NK-92 treated with Interleukin-12 subunit alpha and Interleukin-12 subunit beta, amount 100 ng/mL, for 24 hours (cell line): ENCODE measurements at places on chromosomes 4 and X.

DNA sequence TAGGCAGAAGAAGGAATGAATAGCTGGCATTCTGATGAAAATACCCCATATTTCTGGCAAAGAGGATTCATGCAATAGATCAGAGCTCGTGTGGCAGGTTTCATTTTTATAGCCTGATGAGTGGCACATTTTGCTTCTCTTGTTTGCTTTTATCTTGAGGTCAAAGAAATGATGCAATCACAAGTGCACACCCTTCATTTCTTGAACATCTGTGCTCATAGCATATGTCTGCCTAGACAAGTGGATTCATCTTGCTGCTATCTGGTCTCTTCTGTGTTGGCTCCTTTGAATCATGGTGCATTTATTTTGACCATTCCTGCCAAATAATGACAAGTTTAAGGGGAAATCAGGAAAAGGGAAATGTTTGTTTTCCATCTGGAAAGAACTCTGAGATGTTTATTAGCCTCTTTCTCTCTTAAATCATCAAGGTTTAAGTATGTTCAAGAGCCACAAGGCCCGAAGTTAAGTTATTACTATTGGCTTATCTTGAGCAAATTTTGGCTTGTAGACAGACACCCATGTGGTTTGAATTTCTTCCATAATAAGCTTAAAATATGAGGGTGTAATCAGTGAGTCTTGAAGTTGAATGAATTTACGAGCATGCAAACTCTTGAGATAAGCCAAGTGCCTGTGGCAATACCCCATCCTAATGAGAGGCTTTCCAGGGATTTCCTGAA is 59.3 kb upstream of the HS3ST1 start:
- DNase-seq: no peak

DNA sequence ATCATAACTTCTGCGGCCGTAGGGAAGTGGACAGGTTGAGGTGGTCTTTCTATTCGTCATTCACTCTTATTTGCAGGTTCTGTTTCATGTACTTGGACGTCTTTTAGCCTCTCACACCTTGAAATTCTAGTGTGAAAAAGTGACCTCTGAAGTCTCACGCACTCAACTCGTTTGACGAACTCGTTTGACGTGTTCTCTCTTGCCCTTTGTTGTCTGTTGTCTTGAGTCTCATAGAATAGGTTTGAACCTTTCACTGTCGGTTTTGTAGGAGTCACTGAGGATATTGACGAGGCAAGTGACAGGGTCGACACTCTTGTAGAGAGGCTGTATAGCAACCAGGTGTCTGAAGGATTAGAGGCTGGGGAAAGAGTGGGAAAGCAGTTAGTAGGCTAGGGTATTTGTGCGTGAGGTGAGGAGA is 1.1 kb upstream of the PGRMC2 start:
- DNase-seq: no peak

GRCh38 chrX:8668813-8669212 is 63.1 kb downstream of the ANOS1 start:
- no peak for DNase-seq

GRCh38 chr4:47942081-47942819 is 27.9 kb upstream of the NFXL1 start:
- no peak for DNase-seq

GRCh38 chrX:72001906-72002305 is 91.3 kb downstream of the NHSL2 start:
- DNase-seq: no peak

DNA sequence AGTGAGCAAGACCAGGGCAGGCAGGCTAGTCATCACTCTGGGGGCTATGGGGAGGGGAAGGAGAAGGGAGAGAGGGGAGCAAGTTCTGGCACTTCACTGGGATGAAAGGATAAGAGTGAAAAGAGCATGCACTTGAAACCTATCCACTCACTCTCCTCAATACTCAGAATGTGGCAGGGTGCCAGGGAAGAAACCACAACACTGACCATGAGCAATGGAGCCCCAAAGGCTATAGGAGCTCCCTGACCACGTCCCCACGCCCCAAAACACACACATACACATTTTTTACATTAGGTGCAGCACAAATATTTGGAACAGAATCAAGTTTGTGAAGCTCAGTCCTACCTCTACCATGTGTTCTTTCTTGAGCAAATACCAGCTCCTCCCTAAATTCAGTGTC is 132.2 kb downstream of the IDS start:
- no peak for DNase-seq

GRCh38 chr4:3417448-3417847 is 24.3 kb upstream of the HGFAC start:
- DNase-seq: no peak

DNA sequence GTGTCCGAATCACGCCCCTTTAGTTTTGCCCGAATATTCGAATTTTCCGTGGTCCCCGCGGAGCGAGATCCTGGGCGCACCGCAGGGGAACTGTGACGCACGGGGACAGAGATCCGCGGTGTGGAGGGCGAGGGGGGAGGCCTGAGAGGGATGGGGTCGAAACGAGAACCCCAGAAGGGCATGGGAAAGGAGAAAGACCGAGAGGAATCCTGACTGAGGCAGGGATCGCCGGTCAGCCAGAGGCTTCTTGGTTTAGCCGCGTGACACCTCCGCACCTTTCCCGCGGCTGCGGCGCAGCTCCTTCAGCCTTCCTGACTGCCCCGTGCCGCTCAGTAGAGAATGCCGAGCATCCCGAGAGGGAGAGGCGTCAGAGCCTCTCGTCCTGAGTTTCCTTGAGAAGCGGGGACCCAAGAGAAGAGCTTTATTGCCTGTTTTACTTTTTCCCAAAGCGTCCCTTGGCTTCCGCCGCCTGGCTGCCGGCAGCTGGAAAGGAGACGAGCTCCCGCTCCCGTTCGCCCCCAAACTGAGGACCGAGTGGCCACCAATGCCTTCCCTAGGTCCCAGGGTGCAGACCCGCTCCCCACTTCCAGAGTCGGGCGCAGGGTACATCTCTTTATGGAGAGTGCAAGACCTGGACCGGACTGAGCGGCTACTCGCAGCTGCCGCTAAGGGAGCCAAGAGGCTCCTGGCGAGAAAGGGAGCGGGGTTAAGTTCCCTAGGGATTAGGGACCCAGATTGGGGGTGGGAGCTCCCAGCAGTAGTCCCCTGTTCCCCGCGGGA is 911 bp upstream of the GPR50 start:
- DNase-seq: no peak

GRCh38 chr4:141870152-141870551 is 233.8 kb downstream of the IL15 start:
- DNase-seq: no peak

DNA sequence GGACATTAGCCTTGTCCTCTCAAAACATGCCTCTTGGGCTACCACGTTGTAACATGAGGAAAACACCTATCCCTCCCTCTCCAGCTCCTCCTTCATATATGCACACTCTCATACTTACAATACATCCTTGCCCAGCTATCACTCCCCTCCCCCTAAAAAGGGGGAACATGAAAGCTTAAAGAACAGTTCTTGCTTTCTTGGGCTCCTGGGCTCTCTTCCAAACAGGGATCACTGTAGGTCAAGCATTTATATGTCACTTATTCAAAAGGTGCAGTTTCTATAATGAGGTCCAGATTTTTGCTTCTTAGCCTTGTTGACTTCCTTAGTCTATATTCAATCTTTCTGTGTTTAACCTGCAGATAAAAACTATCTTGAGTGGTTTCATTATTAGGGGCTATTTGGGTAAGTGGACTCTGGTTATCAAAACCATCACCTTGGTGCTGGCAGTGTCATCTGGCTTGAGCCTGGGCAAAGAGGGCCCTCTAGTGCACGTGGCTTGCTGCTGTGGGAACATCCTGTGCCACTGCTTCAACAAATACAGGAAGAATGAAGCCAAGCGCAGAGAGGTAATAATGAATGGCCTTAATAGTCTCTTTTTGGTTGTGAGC is 119.4 kb downstream of the AKAP4 start:
- DNase-seq: no peak

DNA sequence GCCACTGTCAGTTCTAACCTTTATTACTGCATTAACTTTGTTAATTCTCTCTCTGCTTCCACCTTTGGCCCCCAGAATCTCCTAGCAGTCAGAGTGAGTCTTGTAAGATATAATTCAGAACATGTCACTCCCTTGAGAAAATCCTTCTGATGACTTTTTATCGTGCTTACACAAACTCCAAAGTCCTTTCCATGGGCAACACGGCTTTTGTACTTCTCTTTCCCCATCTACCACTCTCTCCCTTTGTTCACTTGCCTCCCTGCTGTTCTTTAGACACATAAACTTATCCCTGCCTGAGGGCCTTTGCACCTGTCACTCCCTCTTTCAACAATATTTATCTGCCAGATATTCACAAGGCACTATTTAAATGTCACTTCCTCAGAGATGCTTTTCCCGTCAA is 64.8 kb downstream of the MAOB start:
- DNase-seq: no peak

DNA sequence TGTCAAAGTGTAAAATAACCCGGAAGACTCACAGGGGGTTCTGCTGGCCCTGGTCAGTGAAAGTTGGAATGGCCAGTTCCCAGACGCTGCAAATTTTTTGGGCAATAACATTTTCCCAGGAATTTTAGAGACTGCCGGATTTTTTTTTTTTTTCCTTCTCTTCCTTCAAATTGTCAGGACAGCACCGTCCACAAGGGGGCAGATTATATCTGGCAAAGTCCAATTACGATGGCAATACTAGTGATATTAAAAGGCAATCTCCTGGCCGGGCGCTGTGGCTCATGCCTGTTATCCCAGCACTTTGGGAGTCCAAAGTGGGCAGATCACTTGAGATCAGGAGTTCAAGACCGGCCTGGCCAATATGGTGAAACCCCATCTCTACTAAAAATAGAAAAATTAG is 20.5 kb downstream of the SLC25A5 start:
- DNase-seq: no peak

DNA sequence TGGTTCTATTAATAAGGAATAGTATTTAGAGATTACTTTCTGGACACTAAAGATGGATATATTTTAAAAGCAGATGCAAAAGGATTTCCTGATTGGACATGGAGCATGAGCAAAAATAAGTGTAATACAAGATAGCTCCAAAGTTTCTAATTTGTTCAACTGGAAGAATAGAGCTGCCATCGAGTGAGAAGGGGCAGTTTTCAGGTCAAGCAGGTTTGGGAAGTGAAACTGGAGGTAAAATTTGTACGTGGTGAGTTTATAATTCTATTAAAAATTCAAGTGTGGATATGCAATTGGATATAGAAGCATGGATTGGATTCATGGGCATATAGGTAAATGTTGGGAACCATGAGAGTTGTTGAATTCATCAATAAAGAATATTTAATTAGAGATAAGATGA is 31.8 kb downstream of the PRDM8 start:
- DNase-seq: no peak

DNA sequence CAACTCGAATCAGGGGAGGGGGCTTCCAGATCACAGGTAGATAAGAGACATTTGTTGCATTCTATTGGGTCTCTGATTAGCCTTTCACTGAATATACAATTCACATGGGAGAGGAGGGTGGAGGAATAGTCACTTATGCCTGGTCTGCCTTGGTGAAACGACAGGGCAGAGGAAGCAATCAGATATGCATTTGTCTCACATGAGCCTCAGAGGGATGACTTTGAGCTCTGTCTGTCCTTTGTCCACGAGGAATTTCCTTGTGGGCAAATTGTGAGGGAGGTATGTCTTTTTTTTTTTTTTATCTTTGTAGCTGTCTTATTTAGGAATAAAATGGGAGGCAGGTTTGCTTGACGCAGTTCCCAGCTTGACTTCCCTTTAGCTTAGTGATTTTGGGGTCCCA is 28.5 kb upstream of the TMSB4X start:
- no peak for DNase-seq

DNA sequence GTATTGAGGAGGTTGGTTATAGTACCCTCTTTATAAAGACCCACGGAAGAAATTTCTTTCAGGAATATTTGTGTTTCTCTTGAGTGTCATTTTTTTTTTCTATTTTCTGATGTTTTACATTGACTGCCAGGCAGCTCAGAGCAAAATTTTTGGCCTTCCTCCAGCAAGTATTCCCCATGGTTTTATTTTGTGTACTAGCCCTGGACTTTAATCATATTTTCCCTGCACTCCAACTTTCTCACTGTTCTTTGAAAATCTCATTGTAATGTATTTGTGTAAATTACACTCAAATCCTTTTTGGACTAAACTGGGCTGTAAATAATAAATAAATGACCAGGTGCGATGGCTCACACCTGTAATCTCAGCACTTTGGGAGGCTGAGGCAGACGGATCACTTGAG is 45.6 kb upstream of the USP46 start:
- no peak for DNase-seq

DNA sequence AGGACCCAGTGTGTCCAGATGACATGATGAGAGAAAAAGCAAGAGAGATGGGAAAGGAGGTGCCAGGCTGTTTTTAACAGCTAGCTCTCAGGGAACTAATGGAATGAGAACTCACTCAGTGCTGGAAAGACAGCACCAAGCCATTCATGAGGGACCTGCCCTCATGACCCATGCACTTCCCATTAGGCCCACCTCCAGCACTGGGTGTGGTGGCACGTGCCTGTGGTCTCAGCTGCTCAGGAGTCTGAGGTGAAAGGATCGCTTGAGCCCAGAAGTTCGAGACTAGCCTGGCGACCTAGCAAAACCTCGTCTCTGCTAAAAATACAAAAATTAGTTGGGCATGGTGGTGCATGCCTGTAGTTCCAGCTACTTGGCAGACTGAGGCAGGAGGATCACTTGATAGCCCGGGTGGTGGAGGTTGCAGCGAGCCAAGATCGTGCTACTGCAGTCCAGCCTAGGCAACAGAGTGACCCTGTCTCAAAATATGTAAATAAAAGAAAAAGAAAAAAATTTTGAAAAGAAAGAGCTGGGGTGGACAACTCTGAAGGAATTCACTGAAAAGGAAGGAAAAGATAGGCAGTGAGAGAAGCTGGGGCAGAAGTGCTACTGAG is 50.9 kb downstream of the FAM193A start:
- no peak for DNase-seq

GRCh38 chrX:131795442-131796229 is 227.5 kb upstream of the STK26 start:
- DNase-seq: no peak

- DNase-seq: no peak
These were observed 29.5 kb downstream of the DMP1 start for GRCh38 chr4:87679449-87680169.

GRCh38 chr4:145805490-145805889 is 125.5 kb downstream of the C4orf51 start:
- DNase-seq: no peak

GRCh38 chr4:38082021-38082420 is 121.8 kb downstream of the PTTG2 start:
- DNase-seq: no peak

DNA sequence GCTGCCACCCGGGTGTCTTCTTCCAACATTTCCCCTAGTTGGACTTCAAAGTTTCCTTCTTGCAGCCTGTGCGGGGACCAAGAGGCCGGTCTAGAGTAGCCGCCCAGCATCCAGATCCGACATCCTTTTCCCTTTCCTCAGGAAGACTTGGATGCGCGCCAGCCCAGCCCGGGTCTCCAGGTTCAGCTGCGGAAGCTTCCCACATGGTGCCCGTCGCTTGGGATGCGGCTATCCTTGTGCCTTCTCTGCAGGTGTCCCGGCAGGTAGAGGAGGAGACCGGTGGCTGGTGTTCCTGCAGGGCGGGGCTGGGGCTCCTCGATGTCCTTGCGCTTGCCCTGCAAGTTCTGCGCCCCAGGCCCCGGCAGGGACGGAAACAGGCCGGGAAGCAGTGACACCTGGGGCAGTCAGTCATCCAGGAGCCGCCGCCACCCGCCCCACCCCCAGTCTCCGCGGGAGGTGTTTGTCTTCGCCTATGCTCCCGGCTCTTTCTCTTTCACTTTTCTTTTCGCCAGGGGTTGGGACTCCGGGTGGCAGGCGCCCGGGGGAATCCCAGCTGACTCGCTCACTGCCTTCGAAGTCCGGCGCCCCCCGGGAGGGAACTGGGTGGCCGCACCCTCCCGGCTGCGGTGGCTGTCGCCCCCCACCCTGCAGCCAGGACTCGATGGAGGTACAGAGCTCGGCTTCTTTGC is at the start of gene IL15:
Gene IL15, plus strand, starts transcription at position 502 of the 689 bp plus-strand sequence. CDS start 82,882 bp downstream, outside the sequence.
- peak; percentile 61 for DNase-seq

GRCh38 chr4:17688011-17688441 is 73.6 kb downstream of the MED28 start:
- no peak for DNase-seq
